ENCODE measurements at places on chromosomes 11 and 22.

GRCh38 chr11:64390558-64390957 is 31.6 kb downstream of the RPS6KA4 start:
- peaks cover 33% of the 10 kb centered on the region for H3K4me1 ChIP-seq
- H3K36me3 ChIP-seq: no peaks in the 10 kb centered on the region
- DNase-seq: no peak
- peak overlapping the region; percentile 67 for H3K27ac ChIP-seq

- no peak for DNase-seq
- peaks cover 18% of the 10 kb centered on the region for H3K36me3 ChIP-seq
- H3K4me3 ChIP-seq: peak overlapping the region; percentile 88
- peaks cover 5% of the 10 kb centered on the region for H3K4me1 ChIP-seq
- no peaks in the 10 kb centered on the region for H3K27me3 ChIP-seq
Observed at GRCh38 chr22:50583294-50583861, 729 bp upstream of the CHKB start.

- H3K27ac ChIP-seq: no peak overlapping the region
- no peak overlapping the region for H3K4me3 ChIP-seq
- peaks cover 9% of the 10 kb centered on the region for H3K27me3 ChIP-seq
- DNase-seq: no peak
Observed at GRCh38 chr11:5280582-5281102, 10.9 kb upstream of the HBE1 start.

DNA sequence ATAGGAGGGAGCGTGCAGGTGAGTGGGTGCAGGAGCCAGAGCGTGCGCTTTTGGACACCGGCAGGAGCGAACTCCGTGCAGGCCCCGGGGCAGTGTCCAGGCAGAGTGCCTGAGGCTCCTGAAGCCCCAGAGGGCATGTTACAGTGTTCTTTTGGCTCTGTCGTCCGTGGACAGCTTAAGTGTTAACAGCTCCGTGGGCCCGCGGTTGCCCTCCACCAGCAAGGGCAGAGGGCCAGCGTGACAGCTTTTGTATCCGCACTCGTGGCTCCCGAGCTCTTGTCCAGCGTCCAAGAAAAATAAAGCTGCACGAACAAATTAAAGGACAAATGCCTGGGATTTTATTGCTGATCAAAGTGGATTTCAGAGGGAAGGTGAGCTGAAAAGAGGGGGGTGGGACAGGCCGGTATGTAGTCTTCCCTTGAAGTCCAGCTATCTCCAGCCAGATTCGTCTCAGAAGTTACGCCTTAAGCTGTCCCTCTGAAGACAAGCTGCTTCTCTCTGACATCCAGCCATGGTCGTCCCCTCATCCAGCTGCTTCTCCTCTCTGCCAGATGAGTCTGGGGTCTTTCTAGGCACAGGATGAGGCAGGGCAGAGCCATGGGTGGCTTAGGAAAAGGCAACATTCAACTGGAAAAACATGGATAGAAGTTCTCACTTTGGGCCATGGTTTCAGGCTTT is 968 bp upstream of the TMEM109 start:
- H3K27ac ChIP-seq: peak overlapping the region; percentile 97
- peaks cover 50% of the 10 kb centered on the region for H3K4me1 ChIP-seq
- H3K4me3 ChIP-seq: peak overlapping the region; percentile 95
- peaks cover 19% of the 10 kb centered on the region for H3K36me3 ChIP-seq

- no peak overlapping the region for H3K4me3 ChIP-seq
- H3K27ac ChIP-seq: no peak overlapping the region
Observed at GRCh38 chr11:71062199-71062598, 190.2 kb downstream of the SHANK2 start.

GRCh38 chr22:22384267-22384666 is 124.3 kb downstream of the ZNF280B start:
- peaks cover 96% of the 10 kb centered on the region for H3K27me3 ChIP-seq
- H3K4me3 ChIP-seq: no peak overlapping the region
- DNase-seq: no peak
- no peaks in the 10 kb centered on the region for H3K4me1 ChIP-seq

DNA sequence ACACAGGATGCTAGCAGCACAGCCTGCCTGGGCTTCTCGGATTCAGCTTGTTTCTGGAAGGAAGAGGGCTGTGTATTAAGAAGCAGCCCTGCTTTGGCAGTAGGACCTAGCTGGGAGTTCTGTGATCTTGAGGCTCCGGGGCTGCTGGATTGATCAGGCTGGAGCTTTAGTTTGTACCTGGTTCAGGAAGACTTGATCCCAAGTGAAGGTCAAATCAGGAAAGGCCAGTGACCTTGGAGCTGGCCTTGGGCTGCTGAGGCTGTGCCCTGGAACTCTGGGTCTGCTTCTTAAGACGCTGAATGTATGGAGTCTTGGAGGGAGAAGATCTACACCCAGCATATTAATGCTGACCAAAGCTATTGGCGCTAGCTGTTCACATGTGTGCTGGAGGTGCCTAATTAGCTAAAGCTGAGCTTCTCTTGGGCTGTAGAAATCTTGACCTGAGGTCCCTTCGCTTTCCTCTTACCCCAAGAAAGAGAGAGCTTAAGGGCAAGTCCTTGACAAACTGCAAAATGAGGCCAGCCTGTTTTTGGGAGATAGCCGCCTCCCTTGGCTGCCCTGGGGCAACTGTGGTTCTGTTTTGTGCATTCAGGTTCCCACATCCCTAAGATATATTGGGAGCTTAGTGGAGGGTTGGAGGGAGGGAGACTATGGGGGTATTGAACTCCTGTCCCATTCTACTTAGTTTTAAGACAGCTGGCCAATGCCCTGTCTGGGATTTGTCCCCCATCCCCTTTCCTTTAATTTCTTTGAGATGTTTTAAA is 135.9 kb downstream of the DBX1 start:
- H3K4me1 ChIP-seq: no peaks in the 10 kb centered on the region
- no peaks in the 10 kb centered on the region for H3K36me3 ChIP-seq
- no peak overlapping the region for H3K27ac ChIP-seq
- no peak overlapping the region for H3K4me3 ChIP-seq
- H3K27me3 ChIP-seq: no peaks in the 10 kb centered on the region

- no peak overlapping the region for H3K4me3 ChIP-seq
- H3K27me3 ChIP-seq: no peaks in the 10 kb centered on the region
- no peak overlapping the region for H3K27ac ChIP-seq
- DNase-seq: no peak
Observed at GRCh38 chr11:121661880-121662486, 209.2 kb upstream of the SORL1-AS1 start.

- no peak for DNase-seq
- H3K27ac ChIP-seq: no peak overlapping the region
- H3K27me3 ChIP-seq: peaks cover 12% of the 10 kb centered on the region
- no peaks in the 10 kb centered on the region for H3K4me1 ChIP-seq
Observed at GRCh38 chr11:36532941-36533601, 23.0 kb upstream of the TRAF6 start.

DNA sequence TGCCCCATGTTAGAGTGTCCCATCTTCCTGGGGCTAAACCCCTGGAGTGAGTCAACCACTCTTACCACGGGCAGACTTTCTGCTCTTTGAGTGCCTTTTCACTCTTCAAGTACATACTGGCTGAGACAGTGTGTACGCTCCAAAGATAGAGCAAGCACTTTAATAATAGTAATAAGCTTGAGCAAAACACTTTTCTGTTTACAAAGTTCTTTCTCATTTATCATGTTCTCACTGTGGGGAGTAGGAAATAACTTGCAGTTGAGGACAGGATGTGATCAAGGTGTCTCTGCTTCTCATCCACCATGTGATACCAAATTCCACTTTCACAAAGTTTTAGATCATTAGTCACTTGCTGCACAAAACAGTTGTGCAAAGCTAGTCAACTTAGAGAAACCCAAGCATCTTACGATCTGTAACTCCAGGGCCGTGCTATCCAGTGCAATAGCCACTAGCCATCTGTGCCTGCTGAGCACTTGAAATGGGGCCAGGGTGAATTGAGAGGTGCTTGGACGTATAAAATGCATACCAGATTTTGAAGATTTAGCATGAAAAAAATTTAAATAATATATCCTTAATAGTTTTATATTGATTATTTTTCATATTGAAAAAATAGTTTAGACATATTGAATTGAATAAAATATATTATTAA is 135.3 kb downstream of the KIF18A start:
- no peaks in the 10 kb centered on the region for H3K27me3 ChIP-seq
- H3K27ac ChIP-seq: no peak overlapping the region
- no peaks in the 10 kb centered on the region for H3K36me3 ChIP-seq
- no peak for DNase-seq
- H3K4me3 ChIP-seq: no peak overlapping the region
- H3K4me1 ChIP-seq: no peaks in the 10 kb centered on the region

- no peak overlapping the region for H3K4me3 ChIP-seq
- DNase-seq: no peak
- peak overlapping the region; percentile 68 for H3K27ac ChIP-seq
- H3K27me3 ChIP-seq: no peaks in the 10 kb centered on the region
- H3K4me1 ChIP-seq: peaks cover 4% of the 10 kb centered on the region
- peaks cover 55% of the 10 kb centered on the region for H3K36me3 ChIP-seq
Observed at GRCh38 chr11:95821640-95822039, 31.3 kb downstream of the CEP57 start.

GRCh38 chr11:17256512-17256911 is 20.0 kb upstream of the NUCB2 start:
- no peak for DNase-seq
- peaks cover 11% of the 10 kb centered on the region for H3K27me3 ChIP-seq
- no peak overlapping the region for H3K4me3 ChIP-seq
- no peak overlapping the region for H3K27ac ChIP-seq
- peaks cover 5% of the 10 kb centered on the region for H3K36me3 ChIP-seq

GRCh38 chr11:112881461-112881860 is 79.8 kb upstream of the NCAM1 start:
- DNase-seq: no peak
- no peak overlapping the region for H3K27ac ChIP-seq
- peaks cover 2% of the 10 kb centered on the region for H3K36me3 ChIP-seq
- H3K27me3 ChIP-seq: no peaks in the 10 kb centered on the region
- H3K4me1 ChIP-seq: peaks cover 19% of the 10 kb centered on the region
- peak overlapping the region; percentile 42 for H3K4me3 ChIP-seq

DNA sequence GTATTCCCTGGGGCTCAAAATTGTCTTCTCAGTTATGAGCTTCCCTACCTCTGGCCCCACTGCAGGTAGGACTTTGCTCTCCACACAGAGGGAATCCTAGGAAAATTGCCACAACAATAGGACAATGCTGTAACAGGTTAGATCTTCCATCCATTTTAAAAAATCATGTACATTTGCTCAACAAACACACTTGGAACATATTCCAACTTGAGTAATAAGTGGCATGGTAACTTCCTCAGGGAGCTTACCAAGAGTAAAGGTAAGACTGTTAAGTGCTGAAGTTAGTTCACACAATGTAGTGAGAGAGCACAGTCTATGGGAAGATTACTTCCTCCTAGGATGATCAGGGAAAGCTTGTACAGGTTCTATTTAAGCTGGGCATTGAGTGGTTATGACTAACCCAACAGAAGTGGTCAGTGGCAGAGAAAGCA is 78.9 kb upstream of the BIRC3 start:
- H3K36me3 ChIP-seq: no peaks in the 10 kb centered on the region
- no peak overlapping the region for H3K4me3 ChIP-seq
- H3K4me1 ChIP-seq: no peaks in the 10 kb centered on the region
- H3K27ac ChIP-seq: no peak overlapping the region

DNA sequence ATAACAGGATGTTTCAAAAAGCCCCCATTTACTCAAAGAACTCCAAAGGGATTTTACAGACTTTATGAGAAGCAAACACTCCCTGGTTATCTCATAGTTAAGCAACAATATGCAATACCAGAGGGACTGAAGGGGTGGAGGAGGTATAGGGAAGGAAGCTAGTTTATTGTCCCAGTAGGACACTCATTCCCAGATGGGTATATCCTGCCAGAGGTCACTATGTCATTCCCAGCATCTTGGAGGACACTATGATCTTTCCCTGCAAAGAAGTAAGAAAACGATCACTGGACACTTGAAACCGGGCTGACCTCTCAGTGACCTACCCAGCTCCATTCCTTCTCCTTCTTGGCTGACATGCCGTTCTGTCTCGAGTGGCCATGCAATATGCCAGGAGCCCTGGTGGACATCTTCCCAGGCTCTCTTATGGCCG is 114.5 kb downstream of the NAT10 start:
- H3K27me3 ChIP-seq: no peaks in the 10 kb centered on the region
- DNase-seq: no peak
- H3K4me1 ChIP-seq: no peaks in the 10 kb centered on the region
- peaks cover 6% of the 10 kb centered on the region for H3K36me3 ChIP-seq
- H3K4me3 ChIP-seq: no peak overlapping the region
- H3K27ac ChIP-seq: no peak overlapping the region

GRCh38 chr22:27844256-27844655 is 42.7 kb upstream of the MN1 start:
- no peak for DNase-seq
- peaks cover 7% of the 10 kb centered on the region for H3K36me3 ChIP-seq
- H3K4me3 ChIP-seq: no peak overlapping the region
- no peak overlapping the region for H3K27ac ChIP-seq
- H3K4me1 ChIP-seq: peaks cover 4% of the 10 kb centered on the region

GRCh38 chr11:134398079-134398444 is 14.0 kb downstream of the B3GAT1 start:
- DNase-seq: no peak
- no peaks in the 10 kb centered on the region for H3K27me3 ChIP-seq
- H3K36me3 ChIP-seq: peaks cover 8% of the 10 kb centered on the region
- H3K4me3 ChIP-seq: no peak overlapping the region

GRCh38 chr11:28571371-28571770 is 463.2 kb downstream of the METTL15 start:
- no peaks in the 10 kb centered on the region for H3K4me1 ChIP-seq
- no peaks in the 10 kb centered on the region for H3K27me3 ChIP-seq
- H3K36me3 ChIP-seq: no peaks in the 10 kb centered on the region
- H3K27ac ChIP-seq: no peak overlapping the region
- DNase-seq: no peak
- no peak overlapping the region for H3K4me3 ChIP-seq

DNA sequence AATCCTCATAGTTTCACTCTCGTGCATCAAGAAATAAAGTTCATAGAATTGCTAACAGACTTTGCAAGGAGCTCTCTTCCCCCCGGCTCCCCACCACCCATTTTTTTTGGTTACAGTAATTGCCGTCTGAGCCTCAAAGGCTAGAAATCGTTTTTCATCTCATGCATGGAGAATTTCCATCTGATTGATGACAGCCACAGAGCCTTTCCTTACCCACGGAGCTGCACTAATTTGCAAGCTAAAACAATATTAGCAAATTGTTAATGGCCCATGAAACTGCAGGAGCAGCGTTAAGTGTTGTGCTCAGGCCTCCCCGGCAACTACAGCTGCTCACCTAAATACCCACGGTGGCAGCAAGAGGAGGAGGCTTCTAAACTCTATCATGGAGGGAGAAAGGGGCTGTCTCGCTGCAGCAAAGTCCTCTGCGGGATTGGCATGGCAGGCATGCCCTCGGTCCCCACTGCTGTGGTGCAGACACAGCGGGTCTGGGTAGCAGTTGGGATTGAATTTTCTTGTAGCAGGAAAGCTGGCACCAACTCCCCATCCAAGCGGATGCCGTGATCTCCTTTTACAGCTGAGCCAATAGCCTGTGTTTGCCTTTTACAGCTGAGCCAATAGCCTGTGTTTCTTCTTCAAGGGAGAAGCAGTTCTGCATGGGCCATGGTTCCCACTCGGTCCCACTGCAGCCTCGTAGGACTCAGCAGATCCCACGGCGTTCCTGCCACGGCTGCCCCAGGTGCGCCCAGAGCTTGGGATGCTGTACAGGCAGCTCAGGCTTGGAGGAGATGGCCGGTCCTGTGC is 412.3 kb downstream of the BRD1 start:
- H3K27ac ChIP-seq: no peak overlapping the region
- DNase-seq: no peak
- no peak overlapping the region for H3K4me3 ChIP-seq
- peaks cover 11% of the 10 kb centered on the region for H3K27me3 ChIP-seq
- H3K36me3 ChIP-seq: peaks cover 2% of the 10 kb centered on the region

- H3K4me1 ChIP-seq: peaks cover 41% of the 10 kb centered on the region
- no peaks in the 10 kb centered on the region for H3K27me3 ChIP-seq
- peak overlapping the region; percentile 96 for H3K27ac ChIP-seq
- peak overlapping the region; percentile 88 for H3K4me3 ChIP-seq
Observed at GRCh38 chr22:21568347-21569075, 997 bp downstream of the UBE2L3 start.
